ENCODE measurements at places on chromosomes 2 and 18.

DNA sequence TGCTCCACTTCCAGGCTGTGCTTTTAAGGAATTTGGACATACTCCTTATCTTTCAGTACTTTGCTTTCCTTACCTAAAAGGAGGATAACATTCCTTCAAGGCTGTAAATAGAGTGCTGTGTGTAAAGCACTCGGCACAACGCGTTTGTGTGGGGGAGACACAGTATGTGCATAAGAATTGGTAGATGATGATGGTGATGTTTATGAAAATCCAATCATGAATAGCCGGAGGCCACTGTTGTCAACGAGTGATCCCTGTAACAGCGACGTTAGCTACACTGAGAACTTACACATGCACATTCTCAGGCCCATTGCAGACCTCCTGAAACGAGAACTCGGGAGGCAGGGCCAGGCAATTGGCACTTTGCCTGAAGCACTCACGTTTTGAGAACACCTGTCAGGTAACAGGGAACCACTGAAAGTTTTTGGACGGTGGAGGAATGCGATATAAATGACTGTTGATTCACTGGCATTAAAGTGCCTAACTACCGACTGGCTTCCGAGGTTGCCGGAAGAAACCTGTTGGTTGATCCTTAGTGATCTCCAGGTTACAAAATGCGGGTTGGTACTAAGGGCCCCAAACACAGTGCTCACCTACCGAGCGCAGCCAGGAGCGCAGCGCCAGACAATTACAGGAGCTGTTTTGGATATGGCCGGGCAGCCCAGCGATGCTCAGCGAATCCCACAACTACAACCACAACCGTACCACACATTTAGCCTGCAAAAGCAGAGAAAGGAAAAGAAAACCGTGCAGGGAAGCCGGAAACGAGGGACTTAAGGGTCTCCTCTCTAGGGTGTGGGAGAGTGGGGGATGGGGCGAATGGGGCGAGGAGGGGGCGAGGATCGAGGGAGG lies 1.0 kb upstream of the MAP4K4 start:
- no peak for DNase-seq

DNA sequence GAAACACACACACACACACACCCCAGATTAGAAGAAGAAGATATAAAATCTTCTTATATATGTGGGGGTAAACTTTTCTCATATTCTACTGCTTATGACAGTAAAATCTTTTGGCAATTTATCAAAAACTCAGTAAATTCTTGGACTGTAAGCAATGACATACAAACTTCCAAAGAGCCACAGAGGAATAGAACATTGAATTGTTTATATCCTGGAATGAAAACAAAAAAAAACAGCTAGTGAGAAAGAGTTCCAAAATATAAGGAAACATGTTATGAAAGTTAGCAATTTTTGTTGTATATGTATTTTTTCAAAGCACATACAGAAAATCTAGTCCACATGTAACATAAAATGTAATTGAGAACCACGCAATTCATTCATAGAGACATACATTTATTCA lies 764.9 kb downstream of the DSC3 start:
- DNase-seq = no peak

DNA sequence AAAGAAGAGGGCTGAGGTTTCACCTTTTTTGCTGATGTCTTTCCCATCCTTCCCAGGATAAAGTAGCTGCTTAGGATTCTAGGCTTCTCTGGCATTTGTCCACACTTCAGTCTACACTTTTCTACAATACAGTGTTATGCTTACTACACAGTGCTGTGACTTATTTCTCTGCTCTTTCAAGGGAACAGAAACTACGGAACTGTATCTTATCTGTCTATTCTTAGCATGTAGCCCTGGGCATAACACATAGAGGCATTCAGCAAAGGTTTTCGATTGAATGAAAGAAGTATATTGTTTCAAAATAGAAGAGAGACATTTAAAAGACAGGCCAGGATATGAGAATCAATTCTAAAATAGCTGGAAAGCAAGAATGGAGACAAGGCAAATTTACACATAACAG lies 110.9 kb downstream of the ARHGEF33 start:
- DNase-seq = no peak

DNA sequence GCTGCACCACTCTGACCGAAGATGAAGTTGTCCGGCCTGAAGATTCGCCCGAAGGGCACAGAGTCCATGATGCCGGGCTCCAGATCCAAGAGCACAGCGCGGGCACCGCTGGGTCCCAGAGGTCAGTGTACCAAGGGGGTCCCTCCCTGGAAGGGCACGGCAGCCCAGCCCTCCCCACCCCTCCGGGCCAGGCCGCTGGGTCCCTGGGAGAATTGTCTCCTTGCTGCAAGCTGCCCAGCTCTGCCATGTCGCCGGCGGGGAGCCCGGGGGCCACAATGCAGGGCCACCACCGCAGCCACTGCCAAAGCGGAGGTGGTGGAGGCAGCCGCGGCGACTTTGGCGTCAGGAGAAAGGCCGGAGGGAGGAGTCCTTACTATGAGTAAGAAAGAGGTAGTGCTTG lies 189.5 kb upstream of the CYRIA start:
- DNase-seq = no peak

GRCh38 chr18:9468998-9469397 lies 6.3 kb upstream of the RALBP1 start:
- no peak for DNase-seq

GRCh38 chr18:50494569-50494968 lies 65.3 kb upstream of the MAPK4 start:
- DNase-seq = no peak

- DNase-seq = no peak
Observed at GRCh38 chr2:137975280-137976271, 11.3 kb downstream of the HNMT start.

- no peak for DNase-seq
Observed at GRCh38 chr2:165766326-165766927, 27.6 kb downstream of the GALNT3 start.

GRCh38 chr2:197208841-197209240 lies 101.7 kb downstream of the ANKRD44 start:
- no peak for DNase-seq

DNA sequence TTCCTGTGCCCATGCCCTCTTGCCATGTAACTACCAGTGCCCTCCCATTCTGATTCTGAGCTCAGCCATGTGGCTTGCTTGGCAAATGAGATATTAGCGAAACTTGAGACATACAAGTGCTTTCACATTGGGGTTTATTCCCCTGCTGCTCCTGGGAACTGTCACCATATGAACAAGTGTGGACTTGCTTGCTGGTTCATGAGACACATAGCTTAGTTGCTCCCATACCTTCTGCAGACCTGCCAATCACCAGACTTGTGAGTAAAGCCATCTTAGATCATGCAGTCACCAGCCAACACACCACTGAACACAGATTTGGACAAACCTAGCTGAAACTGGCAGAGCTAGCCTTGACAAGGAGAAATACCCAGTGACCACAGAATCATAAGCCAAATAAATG lies 155.1 kb downstream of the SS18 start:
- DNase-seq = no peak

- DNase-seq = no peak
Observed at GRCh38 chr2:72949642-72950041, 32.3 kb downstream of the EMX1 start.

- DNase-seq = no peak
Observed at GRCh38 chr2:7666596-7667259, 749.5 kb downstream of the RNF144A start.

GRCh38 chr2:29589440-29590103 lies 331.8 kb downstream of the ALK start:
- DNase-seq = no peak

- DNase-seq = no peak
Observed at GRCh38 chr2:67489396-67489795, 92.3 kb downstream of the ETAA1 start.

DNA sequence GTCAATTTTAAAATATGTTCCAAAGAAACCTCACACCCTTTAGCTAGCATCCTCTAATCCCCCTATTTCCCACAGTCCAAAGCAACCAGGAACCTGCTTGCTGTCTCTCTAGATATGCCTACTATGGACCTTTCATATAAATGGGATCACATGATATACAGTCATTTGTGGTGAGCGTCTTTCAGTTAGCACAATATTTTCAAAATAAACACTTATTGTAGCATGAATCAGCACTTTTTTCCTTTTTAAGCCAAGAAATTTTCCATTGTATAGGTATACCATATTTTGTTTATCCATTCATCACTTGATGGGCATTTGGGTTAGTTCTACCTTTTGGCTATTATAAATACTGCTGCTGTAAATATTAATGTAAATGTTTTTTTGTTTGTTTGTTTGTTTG lies 223.0 kb upstream of the DOK6 start:
- no peak for DNase-seq

- DNase-seq = no peak
Observed at GRCh38 chr2:43149482-43150107, 76.8 kb downstream of the ZFP36L2 start.

DNA sequence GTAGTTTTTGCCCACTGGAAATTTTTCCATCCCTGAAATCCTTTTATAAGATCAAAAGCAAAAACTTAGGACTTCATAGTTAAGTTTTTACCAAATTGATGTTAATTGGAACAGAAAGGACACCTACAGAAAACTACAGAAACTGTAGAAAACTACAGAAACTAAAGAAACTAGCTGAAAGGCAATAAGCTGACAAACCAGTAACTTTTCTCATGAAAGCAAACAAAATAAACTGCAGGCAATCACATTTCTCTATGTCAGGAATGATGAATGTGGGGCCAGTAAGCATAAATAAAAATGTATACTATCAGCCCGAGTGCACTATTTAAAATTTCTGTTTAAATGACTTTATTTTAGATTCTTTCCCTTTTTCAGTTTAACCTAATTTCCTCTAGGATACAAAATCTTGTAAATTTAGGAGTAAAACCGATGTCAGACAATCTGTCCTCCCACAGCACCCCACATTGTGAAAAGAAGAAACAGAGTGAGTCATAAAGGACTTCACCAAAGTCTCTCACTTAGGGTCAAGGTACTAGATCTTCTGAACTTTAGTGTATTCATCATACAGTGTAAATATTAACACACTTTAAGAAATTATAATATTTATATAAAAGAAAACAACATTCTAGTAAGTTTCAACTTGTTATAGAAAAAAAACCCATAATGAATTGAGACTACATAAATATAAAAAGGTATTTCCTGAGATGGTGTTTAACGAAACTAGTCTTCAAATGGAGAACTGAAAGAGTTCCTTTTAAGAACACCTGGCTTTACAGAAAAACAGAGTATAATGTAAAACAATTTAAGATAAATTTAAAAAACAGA lies 46.6 kb downstream of the USP40 start:
- DNase-seq = no peak

DNA sequence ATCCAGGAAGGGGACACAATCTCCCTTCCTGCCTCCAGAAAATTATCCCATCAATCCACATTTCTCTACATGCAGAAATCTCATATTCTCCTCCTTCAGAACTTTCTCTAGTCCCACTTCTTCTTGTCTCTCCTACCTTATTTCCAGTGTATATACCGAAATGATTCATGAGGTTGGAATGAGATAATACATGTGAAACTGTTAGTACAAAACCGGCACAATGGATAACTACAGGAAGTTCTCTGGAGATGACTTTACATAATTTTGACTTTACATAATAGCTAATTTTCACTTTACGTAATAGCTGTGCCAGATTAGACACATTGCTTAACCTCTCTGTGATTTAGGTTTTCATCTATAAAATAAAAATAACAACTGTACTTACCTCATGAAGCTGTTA lies 801.3 kb downstream of the ERBB4 start:
- no peak for DNase-seq

GRCh38 chr2:197356136-197356535 lies 45.6 kb upstream of the ANKRD44 start:
- DNase-seq = no peak

Data from AG08395 (cell line).